Fibroblast of villous mesenchyme (primary cell): ENCODE measurements at places on chromosomes 13 and 19. TPM values are rescaled to one million over a fixed set of nuclear protein-coding genes. Genes with fewer than 3 reads are reported as not detected.

Gene CGB3
- not detected in 2 replicates for total RNA-seq

Gene NCR1
- total RNA-seq = not detected in 2 replicates

Gene ZNF837
- 1.7 and 2.9 TPM in 2 replicates for total RNA-seq

Gene ELF1
- total RNA-seq = 38.3 and 43.6 TPM in 2 replicates

Gene NEK5
- under 0.01 TPM in 2 replicates for total RNA-seq

Gene ADAMTSL5
- 6.4 and 6.9 TPM in 2 replicates for total RNA-seq

Gene ENOX1
- 1.3 and 2.2 TPM in 2 replicates for total RNA-seq

Gene SH3GL1
- 65.2 and 72.5 TPM in 2 replicates for total RNA-seq

Gene ZNF28
- total RNA-seq = 11.3 and 18.6 TPM in 2 replicates

Gene PSG2
- total RNA-seq = 0.32 and 5.2 TPM in 2 replicates

Gene GNG8
- not detected in 2 replicates for total RNA-seq

Gene C5AR2
- under 0.01 TPM in 1 of 2 replicates, not detected in the other for total RNA-seq

Gene IZUMO4
- 1.3 TPM in 2 replicates for total RNA-seq

Gene PSG7
- not detected in 2 replicates for total RNA-seq

Gene CCL25
- total RNA-seq = not detected in 2 replicates

Gene TMEM238
- total RNA-seq = not detected in 2 replicates

Gene HRC
- total RNA-seq = under 0.01 TPM in 1 of 2 replicates, not detected in the other

Gene SLC17A7
- total RNA-seq = not detected in 2 replicates

Gene CD33
- total RNA-seq = not detected in 2 replicates

Gene MARK4
- 14.2 and 16.8 TPM in 2 replicates for total RNA-seq

Gene ZNF540
- total RNA-seq = 0.32 and 0.86 TPM in 2 replicates

Gene RUBCNL
- 0.43 and 0.97 TPM in 2 replicates for total RNA-seq

Gene ZNF439
- total RNA-seq = 2.6 and 4.3 TPM in 2 replicates

Gene LAIR1
- total RNA-seq = under 0.01 TPM in 1 of 2 replicates, not detected in the other

Gene COL4A2
- 756 and 1,116 TPM in 2 replicates for total RNA-seq

Gene ATP8A2
- under 0.01 and 0.32 TPM in 2 replicates for total RNA-seq

Gene DACT3
- total RNA-seq = 5.2 and 11.3 TPM in 2 replicates

Gene RYR1
- total RNA-seq = under 0.01 TPM in 2 replicates

Gene DHX34
- 12.2 and 13.4 TPM in 2 replicates for total RNA-seq
